ENCODE measurements at places on chromosomes 11 and 22.

- no peak for DNase-seq
Measured at GRCh38 chr11:16278273-16278672, 78.1 kb downstream of the SOX6 start.

DNA sequence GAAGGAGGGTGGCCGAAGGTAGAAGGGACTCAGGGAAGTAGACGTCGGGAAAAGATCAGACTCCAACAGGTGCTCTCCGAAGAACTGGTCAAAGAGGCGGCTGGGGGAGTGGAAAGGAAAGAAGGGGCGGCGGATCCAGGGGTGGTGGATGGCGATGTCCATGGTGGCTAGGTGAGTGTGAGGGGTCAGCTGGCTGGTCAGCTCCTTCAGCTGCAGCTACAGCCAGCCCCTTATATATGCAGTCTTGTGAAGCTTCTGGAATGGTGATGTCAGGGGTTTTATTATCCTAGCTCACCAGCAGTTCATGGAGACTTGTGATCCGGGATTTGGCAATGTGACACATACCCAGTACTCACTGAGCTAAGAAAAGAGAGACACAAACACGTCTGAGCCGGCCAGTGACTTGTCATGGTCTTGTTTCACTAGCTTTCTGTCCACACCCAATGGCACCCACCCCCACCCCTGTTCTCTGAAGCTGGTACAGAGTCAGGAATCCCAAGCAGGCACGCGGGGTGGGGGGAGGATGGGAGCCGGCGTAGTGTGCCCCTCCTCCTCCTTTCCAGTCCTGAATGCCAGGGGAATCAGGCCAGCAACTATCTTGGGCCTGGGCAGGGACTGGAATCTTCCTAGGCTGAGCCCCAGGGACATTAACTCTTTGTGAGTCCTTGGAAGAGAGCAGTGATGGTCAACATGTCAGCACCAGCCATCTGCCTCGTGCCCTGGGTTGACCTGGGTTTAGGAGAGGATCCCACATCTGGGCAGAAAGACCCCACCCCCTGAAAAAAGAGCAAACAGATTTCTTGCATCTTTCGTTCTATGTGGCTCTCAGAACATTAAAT is at the start of gene CRYAB:
Gene CRYAB, minus strand, starts transcription at position 208 of the 839 bp plus-strand sequence. Its CDS starts 46 bp downstream, at position 162.
- no peak for DNase-seq

- no peak for DNase-seq
Measured at GRCh38 chr22:29136782-29137700, 64.2 kb downstream of the KREMEN1 start.

GRCh38 chr11:87298155-87298554 is 260.4 kb downstream of the TMEM135 start:
- no peak for DNase-seq

DNA sequence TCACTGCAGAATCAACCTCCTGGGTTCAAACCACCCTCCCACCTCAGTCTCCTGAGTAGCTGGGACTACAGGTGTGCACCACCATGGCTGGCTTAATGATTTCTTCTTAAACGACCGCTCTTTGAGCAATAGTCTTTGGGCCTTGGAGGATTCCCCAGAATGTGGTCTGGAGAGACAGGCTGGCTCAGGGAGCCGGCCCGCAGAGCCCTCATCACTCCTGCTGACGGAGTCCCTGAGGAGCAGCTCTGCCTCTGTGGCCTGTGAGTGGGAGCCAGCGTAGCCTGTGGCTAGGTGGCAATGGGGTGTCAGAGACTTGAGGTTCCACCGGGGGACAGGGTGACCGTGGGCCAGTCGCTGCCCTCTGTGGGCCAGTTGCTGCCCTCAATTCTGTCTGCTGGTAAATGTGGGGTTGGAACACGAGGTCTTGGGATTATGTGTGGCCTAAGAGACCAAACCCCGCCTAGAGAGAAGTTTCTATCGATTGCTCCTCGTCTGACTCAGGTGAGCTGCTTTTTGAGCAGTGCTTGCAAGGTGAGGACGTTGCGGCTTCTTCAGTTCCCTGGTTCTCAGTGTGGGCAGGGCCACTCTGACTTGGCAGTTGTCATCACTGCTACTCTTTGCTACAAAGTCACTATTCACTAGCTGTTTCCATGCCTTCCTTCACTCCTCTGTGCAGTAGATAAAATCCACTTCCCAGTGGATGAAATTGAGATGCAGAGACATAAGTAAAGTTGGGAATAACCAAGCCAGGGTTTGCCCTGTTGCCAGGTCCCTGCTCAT is 124.8 kb upstream of the NECTIN1 start:
- no peak for DNase-seq

DNA sequence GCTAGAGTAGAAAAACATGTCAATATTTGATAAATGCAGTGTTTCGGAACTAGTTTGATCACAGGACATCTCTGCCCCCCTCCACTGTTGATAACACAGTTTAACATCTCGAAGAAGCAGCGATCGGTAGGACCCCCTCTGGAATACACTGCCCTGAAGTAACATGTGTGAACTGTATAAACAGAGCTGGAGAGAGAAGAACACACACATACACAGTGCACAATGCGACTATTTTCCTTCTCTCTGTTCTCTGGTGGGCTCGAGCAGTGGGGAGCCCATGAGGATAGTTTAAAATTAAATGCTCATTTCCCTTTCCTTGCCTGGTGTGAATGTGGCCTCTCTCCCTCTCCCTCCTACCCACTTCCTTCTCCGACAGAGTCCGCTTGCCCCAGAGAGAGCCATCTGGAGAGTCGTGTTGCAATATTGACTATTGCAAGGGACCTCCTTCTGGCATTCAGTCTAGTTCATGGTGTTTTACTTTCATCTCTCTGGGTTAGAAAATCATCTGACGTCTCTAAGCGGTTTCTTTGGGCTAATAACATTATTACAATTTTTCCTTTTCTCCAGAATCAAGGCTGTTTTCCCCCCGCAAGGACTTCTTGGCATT is 51.6 kb upstream of the BARX2 start:
- no peak for DNase-seq

DNA sequence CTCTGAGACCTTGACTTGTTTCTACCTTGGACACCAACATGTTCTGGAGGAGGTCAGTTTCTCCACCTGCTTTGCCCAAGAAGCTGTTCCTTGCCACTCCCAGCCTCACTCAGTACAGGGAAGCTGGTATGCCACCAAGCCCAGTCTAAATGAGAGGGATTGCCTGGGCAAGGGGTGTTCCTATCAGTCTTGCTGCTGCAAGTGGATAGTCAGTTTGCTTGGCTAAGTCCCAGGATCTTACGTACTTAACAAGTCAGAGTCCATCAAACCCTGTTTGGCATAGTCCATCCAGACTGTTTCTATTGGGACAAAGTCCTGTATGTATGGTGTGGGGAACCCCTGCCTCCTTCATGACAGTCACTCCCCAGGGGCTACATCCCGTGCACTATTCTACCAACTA is 66.6 kb downstream of the RPL27A start:
- DNase-seq, result no peak

- no peak for DNase-seq
Measured at GRCh38 chr22:29907753-29908515, 25.0 kb downstream of the MTMR3 start.

- no peak for DNase-seq
Measured at GRCh38 chr22:39299829-39300178, 19.6 kb downstream of the RPL3 start.

GRCh38 chr11:2076441-2076840 is 62.7 kb downstream of the IGF2 start:
- DNase-seq, result no peak

- no peak for DNase-seq
Measured at GRCh38 chr11:65338676-65339075, 5.0 kb downstream of the DPF2 start.

GRCh38 chr11:112219476-112220232 is 6.6 kb upstream of the PTS start:
- no peak for DNase-seq

- DNase-seq, result no peak
Measured at GRCh38 chr11:6778518-6778917, 4.3 kb upstream of the OR2AG1 start.

DNA sequence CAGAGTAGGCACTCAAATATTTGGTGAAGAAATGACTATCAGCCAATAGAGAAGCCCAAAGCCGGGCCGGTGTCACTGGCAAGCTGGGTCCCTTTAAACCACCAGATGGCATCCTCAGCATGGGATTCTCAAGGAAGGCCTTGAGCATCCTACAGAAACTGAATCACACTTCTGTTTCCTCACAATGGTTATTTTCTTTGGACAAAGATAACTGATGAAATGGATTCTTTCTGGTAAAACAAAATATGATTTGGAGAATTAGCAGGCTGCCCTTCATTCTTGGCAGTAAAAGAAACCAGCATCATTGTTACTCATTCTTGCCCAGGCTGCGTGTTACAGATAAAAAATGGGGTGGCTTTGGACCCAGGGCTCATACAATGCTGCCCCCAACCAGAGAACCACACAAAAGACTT is 30.3 kb upstream of the ASPHD2 start:
- peak; percentile 12 for DNase-seq

DNA sequence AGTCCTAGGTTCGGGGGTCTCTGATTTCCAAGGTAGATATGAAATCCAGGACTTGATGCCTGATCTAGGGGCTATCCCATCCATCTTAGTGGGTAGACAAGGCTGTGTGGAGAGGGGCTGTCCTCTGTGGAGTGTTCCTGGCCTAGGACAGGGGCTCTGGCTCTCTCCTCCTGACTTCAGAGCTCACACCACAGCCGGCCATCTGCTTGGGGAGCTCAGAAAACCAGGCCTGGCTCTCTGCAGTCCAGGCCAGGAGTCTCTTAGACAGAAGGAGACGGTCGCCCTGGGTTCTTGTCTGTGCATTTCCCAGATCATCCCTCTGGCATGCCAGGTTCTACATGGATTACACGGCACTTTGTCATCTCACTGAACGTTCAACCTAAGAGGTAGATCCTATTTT is 17.9 kb downstream of the TUB start:
- DNase-seq, result no peak

DNA sequence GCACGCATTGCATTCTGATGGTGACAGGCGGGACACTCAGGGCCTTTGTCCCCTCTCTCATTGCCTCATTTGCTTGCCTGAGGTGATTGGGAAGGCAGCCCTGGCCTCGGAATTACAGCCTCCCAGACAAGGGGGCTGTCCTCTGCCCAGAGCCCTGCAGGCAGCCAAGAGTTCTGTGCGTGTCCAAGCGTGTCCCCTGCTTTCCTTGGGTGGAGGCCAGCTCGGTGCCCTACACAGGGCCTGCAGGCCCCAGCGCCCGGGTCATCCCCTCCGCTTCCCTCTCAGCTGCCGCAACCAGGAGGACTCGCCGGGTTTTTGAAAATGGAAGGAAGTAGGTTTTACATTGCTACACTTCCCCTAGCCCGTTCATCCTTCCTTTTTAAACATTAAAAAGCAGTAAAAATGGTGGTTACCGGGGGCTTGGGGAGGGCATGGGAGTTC is 1.9 kb downstream of the GRAMD4 start:
- DNase-seq, result no peak

DNA sequence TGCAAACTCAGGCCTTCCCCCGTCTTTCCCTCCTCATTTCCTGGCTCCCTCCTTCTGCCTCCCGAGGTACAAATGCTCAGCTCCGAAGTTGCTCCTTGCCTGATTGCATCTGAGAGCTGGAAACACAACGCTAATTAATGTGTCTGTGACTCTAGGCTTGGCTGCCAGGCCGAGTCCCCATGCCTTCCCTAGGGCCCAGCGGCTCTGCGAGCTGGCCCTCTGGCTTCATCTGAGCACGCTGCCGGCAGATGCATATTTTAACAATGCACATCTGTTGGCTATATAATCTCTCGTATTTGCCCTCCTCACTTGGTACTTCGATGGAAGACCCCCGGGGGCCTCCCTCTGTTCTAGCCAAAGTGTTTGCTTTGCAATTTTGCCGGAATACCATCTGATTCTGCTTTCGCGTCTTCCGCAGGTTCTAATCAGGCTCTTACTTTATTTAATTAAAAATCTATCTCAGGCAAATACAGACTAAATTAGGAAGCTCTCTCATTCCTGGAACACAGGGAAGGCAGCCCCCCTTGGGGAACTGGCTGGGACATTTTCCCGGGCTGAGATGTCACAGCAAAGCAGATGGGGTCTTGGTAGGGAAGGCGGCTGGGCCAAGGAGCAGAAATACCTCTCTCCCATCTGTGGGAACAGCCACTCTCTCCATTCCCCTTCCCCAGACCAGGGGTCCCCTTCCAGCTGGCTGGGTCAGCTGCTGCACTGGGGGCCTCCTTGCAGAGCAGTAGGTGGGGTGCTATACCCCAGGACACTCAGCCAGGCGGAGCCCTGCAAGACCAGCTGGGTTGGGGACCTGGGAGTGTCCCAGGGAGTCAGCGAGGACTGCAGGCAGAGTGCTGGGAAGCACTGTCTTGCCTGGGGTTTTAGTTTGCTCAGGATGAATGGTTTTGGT is 162.8 kb downstream of the ST3GAL4 start:
- no peak for DNase-seq

DNA sequence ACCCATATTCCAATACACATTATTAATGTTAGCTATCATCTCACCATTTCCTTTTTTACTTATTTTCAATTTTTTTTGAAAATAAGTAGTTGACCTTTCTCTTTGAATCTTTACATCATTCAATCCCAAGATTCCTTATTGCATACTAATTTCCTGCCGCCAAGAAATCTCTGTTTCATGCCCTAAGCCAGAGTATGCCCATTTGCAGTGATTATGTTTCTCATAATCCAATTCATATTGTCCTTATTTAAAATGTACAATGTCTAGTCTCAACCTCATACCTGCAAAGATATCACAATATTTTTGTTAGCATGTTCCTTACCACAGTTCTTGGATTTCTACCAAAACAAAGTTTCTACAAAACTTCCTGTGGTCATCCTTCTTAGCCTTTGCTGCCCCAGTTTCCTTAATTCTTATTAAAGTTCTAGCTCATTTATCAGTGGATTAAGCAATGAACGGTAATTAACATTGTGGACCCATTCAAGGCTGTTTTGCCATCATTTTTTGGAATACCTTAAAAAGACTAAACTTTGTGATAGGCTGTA is 75.3 kb downstream of the CD44 start:
- no peak for DNase-seq

DNA sequence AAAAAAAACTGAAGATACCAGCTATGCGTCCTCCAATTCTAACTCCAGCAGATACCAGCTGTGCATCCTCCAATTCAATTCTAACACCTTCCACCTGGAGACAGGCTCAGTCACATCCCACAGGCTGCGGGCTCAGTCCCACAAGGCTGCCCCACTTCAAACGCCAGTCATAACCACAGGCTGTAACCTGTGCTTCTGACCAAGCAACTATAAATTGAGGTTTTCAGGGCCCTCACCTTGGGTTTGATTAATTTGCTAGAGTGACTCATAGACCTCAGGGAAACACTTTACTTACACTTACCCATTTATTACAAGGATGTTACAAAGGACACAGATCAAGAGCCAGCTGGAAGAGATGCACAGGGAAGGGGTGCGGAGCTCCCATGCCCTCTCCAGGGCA is 32.4 kb upstream of the MSANTD2 start:
- DNase-seq, result no peak

DNA sequence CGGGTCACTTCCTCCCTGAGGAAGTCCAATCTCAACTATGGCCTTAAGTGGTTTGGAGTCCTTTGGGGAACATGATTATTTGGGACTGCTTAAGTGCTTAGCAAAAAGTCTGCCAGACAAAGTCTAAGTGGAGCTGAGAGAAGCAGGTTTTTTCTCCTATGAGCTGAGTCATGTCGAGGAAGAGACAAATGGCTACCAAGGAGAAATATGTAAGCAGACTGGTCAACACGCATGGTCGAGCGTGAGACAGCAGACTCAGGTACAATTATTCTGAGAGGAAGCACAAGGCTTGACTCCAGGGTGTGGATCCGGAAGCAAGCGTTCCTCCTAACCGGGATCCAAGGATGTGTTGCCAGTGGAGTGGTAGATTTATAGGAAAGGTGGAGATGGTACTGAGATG is 30.6 kb downstream of the UBASH3B start:
- DNase-seq, result no peak

GRCh38 chr11:68296344-68297051 is 15.9 kb upstream of the LRP5 start:
- DNase-seq, result no peak

- DNase-seq, result no peak
Measured at GRCh38 chr11:23536907-23537306, 676.6 kb upstream of the CCDC179 start.

All from stimulated activated CD4-positive, alpha-beta T cell treated with anti-CD3 and anti-CD28 coated beads, TNF-alpha, amount 100 ng/mL, for 4 hours (primary cell).